Hepatocyte (in vitro differentiated cells): ENCODE measurements at places on chromosomes 1 and 21. TPM values are rescaled to one million over a fixed set of nuclear protein-coding genes. Genes with fewer than 3 reads are reported as not detected.
A peak's percentile ranks its signal among the peaks of the same experiment; 100 is the strongest.

DNA sequence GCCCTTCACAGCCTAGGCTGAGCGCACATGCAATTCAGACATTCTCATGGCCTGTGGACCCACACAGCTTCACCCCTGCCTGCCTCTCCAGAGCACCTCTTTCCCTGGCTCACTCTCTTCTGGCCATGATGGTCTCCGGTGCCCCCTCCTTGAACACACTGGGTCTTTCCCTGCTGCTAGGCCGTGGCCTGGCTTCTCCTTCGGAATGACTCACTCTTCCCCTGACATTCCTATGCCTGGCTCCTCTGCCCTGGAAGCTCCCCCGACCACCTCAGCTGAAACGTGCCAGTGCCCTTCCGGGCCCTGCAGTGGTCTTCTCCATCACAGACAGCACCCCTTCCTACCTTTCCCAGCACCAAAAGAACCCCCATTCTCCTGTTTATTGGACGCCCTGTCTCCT is 28.3 kb downstream of the EPHA8 start:
- no peak for DNase-seq
- peaks cover 13% of the 10 kb centered on the region for H3K27me3 ChIP-seq
- H3K4me1 ChIP-seq = no peaks in the 10 kb centered on the region
- no peaks in the 10 kb centered on the region for H3K36me3 ChIP-seq

DNA sequence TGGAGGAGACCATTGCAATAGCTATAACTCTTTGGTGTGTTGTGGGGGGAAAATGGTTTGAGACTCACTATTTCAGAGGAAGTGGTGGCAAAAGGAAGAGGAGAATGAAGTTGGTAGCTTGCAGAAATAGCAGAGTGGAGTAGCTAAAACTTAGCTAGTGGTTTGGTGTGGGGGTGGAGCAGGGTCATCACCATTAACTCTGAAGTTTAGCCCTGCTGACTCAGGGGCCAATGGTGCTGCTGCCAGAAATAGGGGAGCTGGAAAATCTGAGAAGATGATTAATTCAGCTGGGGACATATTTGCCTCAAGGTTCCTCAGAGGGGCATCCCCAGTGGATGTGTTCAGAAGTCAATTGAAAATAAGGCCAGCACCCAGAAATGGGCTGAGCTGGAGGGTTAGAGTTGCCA is 65.4 kb downstream of the RUNX1 start:
- H3K4me3 ChIP-seq = no peak overlapping the region
- no peaks in the 10 kb centered on the region for H3K36me3 ChIP-seq
- DNase-seq = no peak
- H3K27ac ChIP-seq = peak overlapping the region; percentile 21
- H3K4me1 ChIP-seq = no peaks in the 10 kb centered on the region

- no peaks in the 10 kb centered on the region for H3K27me3 ChIP-seq
- no peak overlapping the region for H3K4me3 ChIP-seq
- no peak for DNase-seq
- no peak overlapping the region for H3K27ac ChIP-seq
Observed at GRCh38 chr1:200912737-200913407, 18.2 kb downstream of the INAVA start.

DNA sequence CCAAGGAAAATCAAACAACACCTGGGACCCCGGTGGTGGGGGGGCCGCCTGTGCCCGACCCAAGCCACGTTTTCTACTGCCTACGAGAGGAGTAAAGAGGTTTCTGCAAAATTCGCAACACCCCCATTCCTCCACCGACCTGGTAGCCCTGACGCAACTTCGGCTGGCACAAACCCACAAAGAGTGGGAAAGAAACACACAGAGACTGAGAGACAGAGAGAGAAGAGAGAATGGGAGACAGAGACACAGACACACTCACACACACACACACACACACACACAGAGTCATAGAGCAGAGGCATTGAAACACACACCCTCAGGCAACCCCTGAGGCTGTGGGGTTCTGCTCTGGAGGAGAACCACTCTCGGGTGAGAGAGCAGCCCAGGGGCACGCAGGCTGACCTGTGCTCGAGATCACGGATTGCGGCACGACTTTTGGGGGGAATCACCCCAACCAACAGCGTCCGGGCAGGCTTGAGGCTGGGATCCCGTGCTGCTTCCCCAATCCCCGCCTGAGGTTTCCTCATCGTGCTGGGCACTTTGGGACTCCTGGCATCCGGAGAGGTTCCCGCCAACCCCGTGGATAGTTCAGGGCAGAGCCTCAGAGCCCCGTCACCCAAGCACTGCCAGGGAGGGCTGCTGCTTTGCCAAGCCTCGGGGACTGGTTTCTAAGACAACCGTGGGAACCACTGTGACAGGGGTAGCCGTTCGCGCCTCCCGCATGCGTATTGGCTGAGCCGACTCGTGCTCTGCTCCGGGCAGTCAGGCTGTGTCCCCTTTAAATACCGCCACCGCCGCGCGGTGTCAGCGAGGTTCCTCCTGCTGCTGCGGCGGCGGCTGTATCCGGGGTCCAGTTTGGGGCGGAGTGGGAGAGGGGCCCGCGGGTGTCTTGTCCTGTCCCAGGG is 682.4 kb upstream of the TPTE start:
- H3K4me3 ChIP-seq = no peak overlapping the region
- no peaks in the 10 kb centered on the region for H3K4me1 ChIP-seq
- H3K27me3 ChIP-seq = no peaks in the 10 kb centered on the region
- peak; percentile 23 for DNase-seq
- H3K36me3 ChIP-seq = no peaks in the 10 kb centered on the region

DNA sequence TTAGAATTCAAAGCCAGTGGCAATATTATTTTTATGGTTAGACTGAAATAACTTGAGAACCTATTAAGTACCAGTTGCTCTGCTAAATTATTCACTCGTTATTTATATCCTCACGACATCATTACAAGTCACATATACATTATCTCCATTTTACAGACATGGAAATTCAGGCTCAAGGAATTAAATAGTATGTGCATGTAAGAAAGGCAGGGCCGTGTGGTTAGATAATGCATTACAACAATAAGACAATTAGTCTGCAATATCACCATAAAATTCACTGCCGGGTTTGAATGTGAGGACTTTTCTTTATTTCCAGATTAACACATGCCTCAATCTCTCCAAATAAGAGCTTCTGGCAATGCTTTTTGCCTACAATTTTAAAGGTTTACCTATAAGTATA is 523.4 kb downstream of the PTBP2 start:
- no peak for DNase-seq
- no peak overlapping the region for H3K4me3 ChIP-seq
- H3K27ac ChIP-seq = no peak overlapping the region

GRCh38 chr1:111598544-111598943 is 21.0 kb upstream of the RAP1A start:
- H3K27ac ChIP-seq = no peak overlapping the region
- H3K4me1 ChIP-seq = peaks cover 7% of the 10 kb centered on the region
- H3K27me3 ChIP-seq = no peaks in the 10 kb centered on the region

DNA sequence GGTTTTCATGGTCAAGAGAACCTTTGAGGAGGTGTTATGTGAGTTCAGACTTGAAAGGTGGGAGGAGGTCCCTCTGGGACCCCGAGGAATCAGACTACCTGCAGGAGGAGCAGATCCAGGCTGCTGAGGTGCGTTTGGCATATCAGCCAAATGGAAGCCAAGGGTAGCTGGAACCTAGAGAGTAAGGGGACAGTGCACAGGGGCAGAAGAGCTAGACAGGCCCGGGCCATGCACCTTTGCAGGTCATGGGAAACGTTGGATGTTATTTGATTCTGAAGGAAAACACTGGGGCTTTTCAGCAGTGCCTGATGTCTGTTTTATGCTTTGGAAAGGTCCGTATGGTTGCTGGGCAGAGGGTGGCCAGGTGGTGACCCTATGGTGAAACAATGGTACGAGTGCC is 169.2 kb downstream of the PGBD5 start:
- H3K4me3 ChIP-seq = no peak overlapping the region
- H3K27me3 ChIP-seq = no peaks in the 10 kb centered on the region
- no peaks in the 10 kb centered on the region for H3K4me1 ChIP-seq
- H3K36me3 ChIP-seq = no peaks in the 10 kb centered on the region
- DNase-seq = no peak

- no peak for DNase-seq
- H3K36me3 ChIP-seq = no peaks in the 10 kb centered on the region
- H3K27ac ChIP-seq = no peak overlapping the region
Observed at GRCh38 chr1:216330262-216330661, 93.0 kb downstream of the USH2A start.

GRCh38 chr1:72050551-72050950 is 231.8 kb downstream of the NEGR1 start:
- H3K4me3 ChIP-seq = no peak overlapping the region
- no peaks in the 10 kb centered on the region for H3K36me3 ChIP-seq
- no peaks in the 10 kb centered on the region for H3K27me3 ChIP-seq
- no peaks in the 10 kb centered on the region for H3K4me1 ChIP-seq

DNA sequence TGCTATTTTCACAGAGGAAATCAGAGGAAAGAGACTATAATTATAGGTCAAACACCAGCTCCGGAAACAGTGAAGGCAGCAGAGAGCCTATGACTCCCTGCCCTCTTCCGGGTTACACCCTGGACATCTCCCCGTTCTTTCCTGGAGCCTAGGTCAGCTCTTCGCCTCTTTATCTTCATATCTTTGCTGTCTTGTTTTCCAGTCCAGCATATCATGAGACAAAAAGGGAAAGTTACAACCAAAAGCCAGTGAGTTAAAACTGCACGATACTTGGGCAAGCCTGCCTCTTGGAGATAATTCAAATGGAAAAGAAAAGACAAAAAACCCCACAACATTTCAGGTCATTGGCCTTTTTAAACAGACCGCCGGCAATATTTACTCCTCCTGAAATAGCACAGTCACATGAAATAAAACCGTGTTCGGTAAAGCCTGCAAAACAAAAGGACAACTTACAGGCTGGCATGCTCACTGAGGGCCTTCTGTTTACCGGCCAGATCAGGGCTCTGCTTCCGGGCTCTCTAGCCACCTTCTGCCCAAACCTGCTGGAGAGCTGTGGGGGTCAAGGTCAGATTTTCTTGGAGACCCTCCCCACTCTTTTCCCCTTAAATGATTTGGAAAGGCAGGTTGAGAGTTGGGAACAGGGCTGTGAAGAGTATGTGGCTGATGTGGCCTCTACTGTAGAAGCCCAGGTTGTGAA is 42.8 kb upstream of the PPP2R5A start:
- H3K4me1 ChIP-seq = peaks cover 15% of the 10 kb centered on the region
- DNase-seq = no peak
- peak overlapping the region; percentile 28 for H3K27ac ChIP-seq
- no peaks in the 10 kb centered on the region for H3K27me3 ChIP-seq
- H3K36me3 ChIP-seq = no peaks in the 10 kb centered on the region

- H3K27me3 ChIP-seq = no peaks in the 10 kb centered on the region
- H3K27ac ChIP-seq = no peak overlapping the region
- DNase-seq = no peak
- H3K4me3 ChIP-seq = no peak overlapping the region
Observed at GRCh38 chr1:107326824-107327445, 186.1 kb downstream of the NTNG1 start.

DNA sequence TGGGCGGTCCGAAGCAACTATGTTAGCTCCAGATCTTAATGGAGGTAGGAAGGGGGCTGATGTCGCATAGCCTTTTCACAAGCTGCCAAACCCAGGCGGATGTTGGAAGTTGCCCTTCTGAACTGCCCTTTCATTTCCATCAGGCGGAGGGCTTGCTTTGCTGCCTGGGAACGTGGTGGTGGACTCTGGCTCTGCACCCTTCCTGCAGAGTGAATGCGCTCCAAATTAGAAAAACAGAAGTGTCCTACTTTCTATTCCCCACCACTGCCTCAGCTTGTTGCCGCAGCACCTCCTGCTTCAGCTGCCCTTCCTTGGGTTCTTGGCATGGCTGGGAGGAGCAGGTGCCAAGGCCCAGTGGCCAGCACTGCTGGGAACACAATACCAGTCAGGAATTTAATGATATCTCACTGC is 60.6 kb downstream of the AK4 start:
- H3K4me1 ChIP-seq = peaks cover 5% of the 10 kb centered on the region
- H3K36me3 ChIP-seq = no peaks in the 10 kb centered on the region
- no peaks in the 10 kb centered on the region for H3K27me3 ChIP-seq

DNA sequence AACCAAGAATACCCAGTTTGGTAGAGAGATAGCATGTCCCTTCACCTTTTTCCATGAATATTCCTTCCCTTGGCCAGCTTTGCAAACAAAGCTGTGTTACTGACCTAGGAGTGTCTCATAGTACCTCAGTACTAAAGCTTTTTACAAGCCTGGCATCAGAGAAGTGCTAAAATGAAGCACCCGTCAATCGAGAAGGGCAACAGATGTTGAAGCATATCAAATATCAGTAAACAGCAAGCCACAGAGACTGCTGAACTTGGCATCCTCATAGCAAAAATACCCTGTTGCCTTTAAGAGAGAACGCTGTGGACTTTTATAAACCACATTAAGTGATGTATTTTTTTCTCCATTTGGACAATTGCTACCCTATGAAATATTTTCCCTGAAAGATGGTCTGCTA is 128.6 kb upstream of the HOOK1 start:
- peak overlapping the region; percentile 11 for H3K27ac ChIP-seq
- no peak for DNase-seq
- H3K27me3 ChIP-seq = no peaks in the 10 kb centered on the region
- H3K4me1 ChIP-seq = peaks cover 33% of the 10 kb centered on the region

DNA sequence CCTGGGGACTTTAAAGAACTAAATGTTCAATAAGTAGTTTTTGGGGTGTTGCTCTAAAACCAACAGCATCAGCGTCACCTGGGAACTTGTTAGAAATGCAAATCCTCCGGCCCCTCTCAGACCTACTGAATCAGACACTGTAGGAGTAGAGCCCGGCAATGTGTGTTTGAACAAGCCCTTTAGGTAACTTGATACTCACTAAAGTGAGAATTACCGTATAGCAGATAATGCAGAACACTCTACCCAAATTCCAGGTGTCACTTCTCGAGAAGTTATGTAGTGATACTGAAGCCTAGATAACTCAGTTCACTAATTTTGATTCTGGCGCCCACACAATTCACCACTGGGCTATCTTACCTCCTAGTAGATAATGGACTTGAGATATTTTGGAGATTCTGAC is 3.7 kb upstream of the DPT start:
- H3K4me1 ChIP-seq = peaks cover 26% of the 10 kb centered on the region
- no peaks in the 10 kb centered on the region for H3K36me3 ChIP-seq
- no peak overlapping the region for H3K27ac ChIP-seq
- no peak overlapping the region for H3K4me3 ChIP-seq

DNA sequence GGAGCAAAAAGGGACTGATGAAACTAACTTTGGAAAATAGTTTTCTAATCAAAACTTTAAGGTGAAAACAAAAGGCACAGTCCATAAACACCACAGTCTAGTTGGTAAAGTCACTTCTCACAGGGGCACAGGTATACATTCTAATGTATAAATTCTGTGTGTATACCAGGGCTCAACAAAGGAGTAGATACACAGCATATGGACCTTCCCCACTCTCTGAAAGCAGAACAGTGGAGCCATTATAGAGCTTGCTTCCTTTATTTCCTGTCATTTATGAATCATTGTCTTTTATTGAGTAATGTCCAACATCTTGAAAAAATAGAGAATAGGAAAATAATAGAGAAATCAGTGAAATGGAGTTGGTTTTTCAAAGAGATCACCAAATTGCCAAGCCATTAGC is 746.5 kb upstream of the CHRM3 start:
- H3K27me3 ChIP-seq = no peaks in the 10 kb centered on the region
- no peak overlapping the region for H3K4me3 ChIP-seq
- DNase-seq = no peak
- H3K27ac ChIP-seq = no peak overlapping the region
- H3K36me3 ChIP-seq = no peaks in the 10 kb centered on the region

PCBP3 gene
- 3.1 and 5.5 TPM in 2 replicates for total RNA-seq

C1orf87 gene
- not detected in 2 replicates for total RNA-seq

KISS1 gene
- 2.2 and 12.9 TPM in 2 replicates for total RNA-seq

COL9A2 gene
- 13.3 and 20.6 TPM in 2 replicates for total RNA-seq

IFFO2 gene
- total RNA-seq = 7.2 and 8.1 TPM in 2 replicates

ZSWIM5 gene
- total RNA-seq = 4.0 and 4.1 TPM in 2 replicates

OR2T11 gene
- not detected in 2 replicates for total RNA-seq

KCNJ10 gene
- not detected in 2 replicates for total RNA-seq
